Posterior vena cava (tissue), 2 donors: ENCODE measurements at places on chromosomes 5 and 9. TPM values are rescaled to one million over a fixed set of nuclear protein-coding genes. Genes with fewer than 3 reads are reported as not detected.

ALG2 gene
- 22.5 TPM for total RNA-seq

GRCh38 chr5:98474782-98475181 is 298.7 kb upstream of the RGMB start:
- DNase-seq: no peak

MSX2 gene
- total RNA-seq: 0.88 TPM

FYB1 gene
- 10.1 TPM for total RNA-seq

ACER2 gene
- total RNA-seq: 3.5 TPM

ABCA1 gene
- 23.5 TPM for total RNA-seq

PPP2CA gene
- total RNA-seq: 89.2 TPM

- no peak for DNase-seq
Observed at GRCh38 chr9:111271481-111272080, 58.4 kb downstream of the OR2K2 start.

GABRA6 gene
- total RNA-seq: not detected
